ENCODE measurements at places on chromosomes 7 and 10.

GRCh38 chr7:102450242-102450641 lies 14.4 kb downstream of the ALKBH4 start:
- DNase-seq, result no peak

GRCh38 chr7:2309889-2310331 lies 4.3 kb downstream of the SNX8 start:
- DNase-seq, result no peak

GRCh38 chr10:420154-421121 lies 269.0 kb downstream of the DIP2C start:
- DNase-seq, result no peak

- no peak for DNase-seq
Observed at GRCh38 chr7:85065306-85065705, 121.5 kb downstream of the SEMA3D start.

GRCh38 chr7:44618753-44619152 lies 12.3 kb downstream of the OGDH start:
- no peak for DNase-seq

DNA sequence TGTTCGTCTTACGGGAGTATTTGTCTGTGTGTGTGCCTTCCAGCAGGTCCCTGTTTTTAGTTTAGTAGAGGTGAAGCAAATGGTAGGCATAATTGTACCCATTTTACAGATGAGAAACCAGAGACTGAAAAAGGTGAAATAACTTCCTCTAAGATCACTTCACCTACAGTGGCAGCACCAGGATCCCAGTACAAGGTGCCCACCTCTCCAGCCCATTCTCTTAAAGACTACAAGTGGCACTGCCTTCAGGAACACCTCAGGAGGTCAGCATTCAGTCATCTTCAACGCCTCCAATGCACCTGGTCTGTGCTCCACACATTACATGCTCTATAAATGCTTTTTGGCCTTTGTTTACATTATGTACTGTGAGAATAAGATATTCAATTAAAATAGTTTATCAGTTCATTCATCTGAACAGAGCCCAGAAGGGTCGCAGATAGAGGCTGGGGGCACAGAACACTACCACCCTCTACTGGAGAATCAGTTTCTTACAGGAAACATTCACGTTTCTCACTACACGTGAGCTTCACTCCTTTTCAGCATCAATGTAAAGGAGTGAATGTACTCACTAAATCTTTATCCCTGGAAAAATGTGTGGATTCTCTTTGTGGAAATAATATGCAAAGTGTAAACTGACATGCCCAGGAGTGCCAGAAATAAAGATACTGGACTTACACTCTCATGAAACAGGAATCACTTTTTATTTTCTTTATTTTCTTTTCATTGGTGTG lies 45.5 kb upstream of the ABLIM1 start:
- DNase-seq, result no peak

GRCh38 chr7:37590824-37591223 lies 92.7 kb upstream of the GPR141 start:
- DNase-seq, result no peak

DNA sequence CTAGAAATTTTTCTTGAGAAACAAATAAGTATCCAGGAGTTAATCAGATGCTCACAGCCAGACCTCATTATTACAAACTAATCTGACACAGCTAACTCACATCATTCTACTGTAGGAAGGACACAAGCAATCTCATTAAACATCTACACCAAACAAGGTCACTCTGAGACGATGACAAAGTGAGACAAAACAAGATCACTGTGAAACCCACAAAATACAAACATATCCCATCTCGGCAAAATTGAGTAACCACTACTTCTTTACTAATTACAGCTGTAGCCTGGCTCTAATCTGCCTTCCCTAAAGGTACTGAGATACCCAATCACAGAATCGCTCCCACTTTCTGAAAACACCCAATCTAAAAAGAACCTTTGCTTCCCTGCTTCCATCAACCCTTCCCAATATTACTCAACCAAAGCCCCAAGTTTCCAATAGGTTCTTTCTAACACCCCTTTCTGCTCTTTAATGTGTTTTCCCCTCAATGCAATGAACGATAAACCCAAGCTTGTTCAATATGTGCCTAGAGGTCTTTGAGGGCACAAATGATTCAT lies 26.9 kb downstream of the CCDC6 start:
- DNase-seq, result no peak

GRCh38 chr7:44639671-44640321 lies 33.4 kb downstream of the OGDH start:
- DNase-seq, result peak; percentile 47

DNA sequence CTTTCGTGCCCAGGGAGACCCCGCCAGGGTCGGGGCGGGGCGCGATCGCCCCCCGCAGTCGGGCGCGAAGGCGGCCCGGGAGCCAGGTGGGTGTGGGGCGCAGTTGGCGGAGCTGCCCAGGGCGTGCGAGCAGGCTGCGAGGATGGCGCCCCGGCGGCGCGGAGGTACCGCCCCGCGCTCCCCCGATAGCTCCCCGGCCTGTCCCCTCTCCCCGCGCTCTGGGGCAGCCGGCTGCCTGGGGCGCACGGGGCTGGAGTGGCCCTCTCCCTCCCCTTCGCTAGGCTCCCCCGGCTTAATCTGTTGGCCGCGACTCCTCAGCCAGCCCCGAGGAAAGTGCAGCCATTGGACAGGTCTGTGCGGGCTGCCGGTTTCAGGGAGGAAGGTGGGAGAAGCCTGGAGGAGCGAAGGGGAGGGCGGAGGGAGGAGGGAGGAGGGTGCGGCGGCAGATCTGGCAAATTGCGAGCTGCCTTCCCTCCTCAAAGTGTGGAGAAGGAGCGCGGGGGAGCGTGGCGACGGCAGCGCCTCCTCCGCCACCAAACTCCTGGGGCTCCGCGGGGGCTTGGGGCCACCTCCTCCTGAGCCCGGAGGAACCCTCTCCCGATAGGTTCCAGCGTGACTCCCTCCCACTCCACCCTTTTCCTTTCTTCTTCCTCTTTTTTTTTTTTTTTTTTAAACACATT lies 361 bp upstream of the PLXDC2 start:
- DNase-seq, result peak; percentile 79

DNA sequence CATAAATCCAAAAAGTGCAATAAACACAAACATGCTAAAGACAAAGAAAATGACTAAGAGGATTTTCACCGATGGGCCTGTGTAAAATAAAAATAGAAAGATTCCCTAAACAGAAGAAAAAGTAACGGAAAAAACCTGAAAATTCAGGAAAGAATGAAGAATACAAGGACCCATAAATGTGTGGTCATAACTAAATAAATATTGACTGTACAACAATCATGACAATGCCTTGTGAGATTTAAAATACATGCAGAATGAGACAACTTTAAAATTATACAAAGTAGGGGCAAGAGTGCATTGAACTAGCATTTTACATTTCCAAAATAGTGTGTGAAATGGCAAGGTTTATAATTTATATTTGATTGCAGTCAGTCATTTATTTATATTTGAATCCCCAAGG lies 409.1 kb upstream of the ANKRD30A start:
- DNase-seq, result no peak

- DNase-seq, result no peak
Observed at GRCh38 chr10:4663162-4663992, 162.6 kb upstream of the AKR1E2 start.

GRCh38 chr10:113259576-113260226 lies 293.2 kb upstream of the HABP2 start:
- DNase-seq, result no peak

GRCh38 chr7:111388912-111389311 lies 173.4 kb downstream of the IMMP2L start:
- DNase-seq, result no peak

DNA sequence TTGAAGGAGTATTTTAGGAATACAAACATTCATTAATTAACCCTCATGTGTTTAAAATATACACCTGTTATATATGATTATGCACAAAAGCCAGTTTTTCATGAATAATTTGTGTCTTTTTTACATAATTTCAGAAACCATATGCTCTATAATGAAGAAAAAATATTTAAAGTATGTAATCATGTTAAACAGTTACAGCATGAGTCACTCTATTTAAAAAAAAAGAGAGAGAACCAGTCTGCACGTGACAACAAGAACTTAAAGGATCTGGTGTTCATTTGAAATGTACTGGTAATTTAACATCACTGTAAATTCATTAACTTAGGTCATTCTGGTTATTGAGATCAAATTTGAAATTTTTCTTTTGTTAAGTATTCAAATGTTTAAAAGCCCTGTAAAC lies 228.5 kb downstream of the CACNB2 start:
- DNase-seq, result no peak

- no peak for DNase-seq
Observed at GRCh38 chr7:112649560-112649959, 140.6 kb downstream of the TMEM168 start.

GRCh38 chr10:92604841-92605240 lies 11.9 kb downstream of the KIF11 start:
- no peak for DNase-seq

- no peak for DNase-seq
Observed at GRCh38 chr7:157495177-157495553, 158.4 kb downstream of the DNAJB6 start.

DNA sequence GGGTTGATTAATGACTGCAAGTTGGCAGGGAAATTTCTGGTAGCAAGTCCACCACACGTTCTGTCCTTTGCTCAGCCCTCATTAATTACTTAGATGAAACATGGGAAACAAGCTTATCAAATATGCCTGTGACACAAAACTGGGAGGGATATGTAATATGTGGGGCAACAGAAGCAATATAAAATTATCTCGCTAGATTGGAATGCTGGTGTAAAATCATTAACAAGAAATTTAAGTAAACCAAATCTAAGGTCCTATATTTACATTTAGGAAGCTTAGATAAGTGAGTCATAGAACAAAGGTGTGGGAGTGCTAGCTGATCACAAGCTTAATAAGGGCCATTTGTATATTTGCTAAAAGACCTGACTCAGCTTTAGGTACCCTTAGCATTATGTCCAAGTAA lies 23.5 kb downstream of the TRPV5 start:
- DNase-seq, result no peak

GRCh38 chr10:98920360-98920759 lies 315.3 kb downstream of the HPSE2 start:
- DNase-seq, result no peak

Measured in mucosa of descending colon (tissue), 3 donors.